H9 (cell line): ENCODE measurements at places on chromosomes 1 and 21. TPM values are rescaled to one million over a fixed set of nuclear protein-coding genes. Genes with fewer than 3 reads are reported as not detected.

The ITLN2 gene
- total RNA-seq: 2.4 and 2.9 TPM in 2 replicates

DNA sequence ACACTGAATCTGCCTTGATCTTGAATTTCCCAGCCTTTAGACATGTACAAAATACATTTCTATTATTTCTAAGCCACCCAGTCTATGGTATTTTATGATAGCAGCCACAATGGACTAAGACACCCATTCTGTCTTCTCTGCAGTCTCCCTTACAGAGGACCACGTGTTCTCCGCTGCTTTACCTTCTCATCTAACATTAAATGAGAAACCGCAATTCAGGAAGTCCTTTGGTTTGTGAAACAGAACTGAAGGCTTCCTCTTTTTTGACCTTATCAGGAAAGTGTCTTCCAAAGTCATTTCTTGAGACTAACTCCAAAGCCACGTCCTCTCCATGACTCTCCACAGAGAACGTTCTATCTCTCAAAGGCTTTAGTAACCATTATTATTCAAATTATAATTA is 560.1 kb downstream of the OMA1 start:
- no peak for DNase-seq

The HAO2 gene
- 0.13 and 0.61 TPM in 2 replicates for total RNA-seq

The TSPEAR gene
- total RNA-seq: 1.2 and 1.3 TPM in 2 replicates

DNA sequence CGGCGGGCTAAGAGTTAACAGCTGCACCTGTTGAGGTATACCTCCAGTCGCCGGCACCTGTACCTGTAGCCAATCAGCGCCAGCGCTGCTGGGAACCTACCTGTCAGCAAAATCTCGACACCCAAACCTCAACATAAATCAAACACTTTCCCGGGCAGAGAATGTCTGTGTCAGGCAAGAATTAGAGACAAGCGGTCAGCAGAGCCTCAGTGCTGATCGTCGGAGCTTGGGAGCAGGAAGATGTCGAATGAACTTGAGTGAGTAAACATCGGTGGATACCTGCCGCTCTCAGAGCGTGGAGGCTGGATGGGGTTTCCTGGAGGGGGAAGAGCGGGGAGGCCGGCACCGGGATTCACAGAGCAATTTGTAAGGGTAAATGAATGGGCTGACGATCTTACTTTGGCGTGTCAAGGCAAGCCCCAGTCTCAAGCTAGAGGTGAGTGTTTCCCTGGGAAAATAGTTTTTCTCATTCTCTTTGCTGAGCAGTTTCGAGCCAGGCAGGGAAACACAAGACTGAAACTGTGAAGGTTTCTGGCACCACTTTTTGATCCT is at the start of gene GRHL3:
Gene GRHL3 (plus strand): TSS at position 46 of the 552 bp plus-strand sequence. CDS start 195 bp downstream, at position 241.
- DNase-seq: peak; percentile 93

GRCh38 chr1:167695147-167695546 is 26.6 kb upstream of the MPZL1 start:
- DNase-seq: no peak

- DNase-seq: no peak
Measured at GRCh38 chr1:81690676-81691453, 109.9 kb upstream of the ADGRL2 start.

DNA sequence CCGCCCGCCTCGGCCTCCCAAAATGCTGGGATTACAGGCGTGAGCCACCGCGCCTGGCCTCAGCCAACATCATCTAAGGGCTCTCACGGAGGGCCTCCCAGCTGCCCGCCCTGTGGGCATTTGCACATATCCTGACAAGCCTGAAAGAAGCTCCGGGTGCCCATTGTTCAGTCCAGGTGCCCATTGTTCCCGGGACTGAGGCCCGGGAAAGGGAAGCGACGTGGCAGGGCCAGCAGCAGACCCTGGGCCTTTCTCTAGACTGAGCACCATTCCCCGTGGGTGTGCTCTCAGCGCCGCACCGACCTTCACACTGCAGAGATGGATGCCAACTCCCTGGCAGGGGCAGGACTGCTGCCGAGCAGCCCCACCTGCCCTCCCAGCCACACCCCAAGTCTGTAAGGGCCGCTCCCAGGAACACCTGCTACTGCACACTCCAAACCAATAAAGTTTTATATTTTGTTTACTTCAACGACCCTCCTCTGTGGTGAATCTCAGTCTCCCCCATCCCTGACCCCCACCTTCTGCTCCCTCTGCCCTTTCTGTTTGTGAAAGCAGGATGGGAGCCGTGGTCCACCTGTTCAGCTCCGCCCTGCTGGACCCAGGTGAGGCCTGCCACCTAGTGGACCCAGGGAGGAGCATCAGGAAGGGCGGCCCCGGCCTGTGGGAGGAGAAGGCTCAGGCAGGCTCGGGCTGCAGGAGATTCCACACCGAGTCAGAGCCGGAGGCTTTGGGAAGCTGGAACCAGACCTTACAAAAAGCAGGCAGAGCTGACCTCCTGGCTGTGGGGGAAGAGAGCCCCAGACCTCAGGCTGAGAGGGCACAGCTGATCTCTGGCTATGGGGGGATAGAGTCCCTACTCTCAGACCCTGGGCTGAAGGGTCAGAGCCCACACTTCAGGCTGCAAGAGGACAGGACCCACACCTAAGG is 1.1 kb upstream of the TMEM82 start:
- peak; percentile 92 for DNase-seq

The ANKRD65 gene
- 3.1 and 3.2 TPM in 2 replicates for total RNA-seq

DNA sequence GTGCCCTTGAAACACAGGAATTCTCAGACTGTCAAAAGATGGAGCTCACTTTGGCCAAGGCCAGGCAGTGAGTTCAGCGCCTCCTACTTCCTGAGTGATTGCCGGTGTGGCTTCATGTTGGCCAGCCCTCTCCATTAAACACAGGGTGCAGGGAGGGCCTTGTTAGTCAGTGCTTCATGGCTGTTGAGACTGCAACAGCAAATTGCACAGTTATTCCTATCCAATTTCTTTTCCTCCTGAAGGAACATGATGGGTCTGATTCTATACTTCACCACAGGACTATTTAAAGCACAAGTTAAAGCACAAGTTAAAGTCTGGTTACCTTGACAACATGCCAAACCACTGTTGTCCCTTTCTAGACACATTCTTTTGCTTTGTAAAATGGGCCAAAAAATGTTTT is 156.6 kb downstream of the SIPA1L2 start:
- peak; percentile 54 for DNase-seq

DNA sequence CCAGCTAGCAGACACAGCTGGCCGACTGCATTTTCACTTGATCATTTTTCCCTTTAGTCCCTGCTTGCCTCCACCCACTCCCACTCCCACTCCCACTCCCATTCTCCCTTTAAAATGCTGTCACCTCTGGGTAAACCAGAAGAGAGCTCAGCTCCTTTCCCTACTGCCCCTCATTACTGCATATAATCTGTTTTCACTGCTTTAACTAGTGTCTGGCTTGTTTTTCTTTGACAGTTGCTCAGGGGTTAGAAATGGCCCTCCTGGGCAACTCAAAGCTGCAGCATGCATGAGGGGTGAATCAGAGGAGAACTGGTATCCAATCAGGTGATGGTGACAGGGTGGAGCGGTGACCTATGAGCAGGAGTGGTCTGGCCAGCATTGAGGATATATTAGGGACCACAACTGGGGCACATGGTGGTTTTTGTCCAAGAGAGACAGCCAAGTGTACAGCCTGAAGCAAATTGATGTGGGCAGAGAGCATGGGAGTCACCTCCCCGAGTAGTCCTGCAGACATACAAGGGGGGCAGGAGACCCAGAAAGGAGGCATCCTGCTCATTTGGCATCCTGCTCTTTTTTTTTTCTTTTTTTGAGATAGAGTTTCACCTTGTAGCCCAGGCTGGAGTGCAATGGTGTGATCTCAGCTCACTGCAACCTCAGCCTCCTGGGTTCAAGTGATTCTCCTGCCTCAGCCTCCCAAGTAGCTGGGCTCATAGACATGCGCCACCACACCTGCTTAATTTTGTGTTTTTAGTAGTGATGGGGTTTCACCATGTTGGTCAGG is 42.6 kb upstream of the SRSF10 start:
- no peak for DNase-seq

GRCh38 chr1:63325279-63325985 is 3.1 kb downstream of the FOXD3 start:
- DNase-seq: no peak

The ERG gene
- 0.11 and 0.18 TPM in 2 replicates for total RNA-seq

GRCh38 chr1:67094191-67094590 is 40.2 kb upstream of the SLC35D1 start:
- DNase-seq: no peak

DNA sequence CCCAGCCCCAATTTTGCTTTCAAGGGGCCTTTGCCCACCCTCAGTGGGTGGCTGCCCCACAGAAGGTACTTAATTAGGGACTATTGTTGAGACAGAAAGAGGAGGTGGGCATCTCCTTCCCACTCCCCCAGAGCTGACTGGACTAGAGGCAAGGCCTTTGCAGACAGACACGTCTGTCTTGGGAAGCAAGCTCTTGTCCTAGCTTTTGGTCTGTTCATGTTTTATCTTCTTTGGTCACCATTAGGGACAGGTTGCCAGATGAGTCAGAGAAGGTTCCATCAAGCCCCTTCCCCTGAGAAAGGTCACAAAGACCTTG is 27.7 kb downstream of the PTAFR start:
- no peak for DNase-seq

DNA sequence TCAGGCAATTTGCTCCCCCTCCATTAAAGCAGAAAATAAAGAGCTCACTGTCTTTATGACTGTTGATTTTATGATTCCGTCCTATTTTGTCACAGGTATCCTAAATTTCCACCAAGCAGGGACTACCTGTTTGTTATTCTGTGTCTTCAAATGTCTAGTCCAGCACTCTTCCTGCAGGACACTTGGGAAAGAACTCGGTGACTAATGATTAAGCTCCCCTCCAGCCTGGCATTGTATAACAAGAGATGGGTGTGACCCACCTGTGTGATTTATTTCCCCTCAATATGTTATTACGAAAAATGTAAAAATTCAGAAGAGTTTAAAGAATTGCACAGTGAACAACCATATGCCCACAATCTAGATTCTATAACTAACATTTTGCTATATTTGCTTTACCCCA is 42.9 kb upstream of the LRRN2 start:
- no peak for DNase-seq

GRCh38 chr21:38841472-38841871 is 35.7 kb downstream of the ETS2 start:
- DNase-seq: no peak

DNA sequence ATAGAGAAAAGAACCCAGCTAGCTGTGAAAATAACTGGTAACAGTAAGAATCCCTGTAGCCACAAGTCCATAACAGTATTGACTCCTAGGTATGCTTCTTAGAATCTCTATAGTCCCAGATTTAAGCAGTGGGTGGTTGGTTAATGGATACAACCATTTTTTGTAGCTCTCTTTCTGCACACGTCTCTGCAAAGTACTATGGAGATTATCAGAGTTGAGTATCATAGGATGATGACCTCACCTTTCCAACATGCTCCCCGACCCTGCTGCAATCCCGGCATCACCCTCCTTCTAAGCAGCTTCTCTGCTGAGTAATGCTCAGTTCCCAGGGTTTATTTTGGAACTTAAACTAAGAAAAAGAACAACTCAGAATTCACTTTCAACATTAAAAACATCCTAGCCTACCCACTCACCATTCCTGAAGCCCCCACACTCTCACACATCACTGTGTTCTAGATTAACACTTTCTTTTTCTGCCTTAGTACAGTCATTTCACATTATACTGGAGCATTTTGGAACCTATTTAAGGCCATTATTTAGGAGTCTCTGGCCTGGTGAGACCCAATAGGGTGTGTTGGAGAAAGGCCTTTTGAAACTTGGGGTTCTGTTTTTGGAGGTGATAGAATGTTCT is 2.7 kb downstream of the MLLT11 start:
- no peak for DNase-seq

GRCh38 chr1:110084227-110085078 is 14.0 kb upstream of the ALX3 start:
- DNase-seq: no peak

DNA sequence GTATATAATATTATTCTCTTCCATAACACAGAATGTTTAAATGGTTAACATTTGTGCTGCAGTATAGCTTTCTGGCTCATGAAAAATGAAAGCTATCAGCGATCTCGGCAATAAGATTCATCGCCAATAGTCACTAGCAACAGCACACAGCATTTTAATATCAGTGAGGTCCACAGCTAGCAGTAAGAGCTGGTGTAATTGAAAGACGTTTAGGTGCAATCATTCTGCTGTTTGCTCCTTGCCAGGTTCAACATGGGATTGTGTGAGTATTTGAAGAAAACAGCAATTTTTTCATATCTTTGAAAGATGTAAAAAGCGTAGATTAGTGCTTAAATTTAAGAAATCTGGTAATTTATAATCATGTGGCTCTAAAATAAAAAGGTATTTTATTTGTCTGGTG is 20.1 kb downstream of the PRKACB start:
- no peak for DNase-seq

- no peak for DNase-seq
Measured at GRCh38 chr1:7760245-7760644, 10.9 kb upstream of the VAMP3 start.

DNA sequence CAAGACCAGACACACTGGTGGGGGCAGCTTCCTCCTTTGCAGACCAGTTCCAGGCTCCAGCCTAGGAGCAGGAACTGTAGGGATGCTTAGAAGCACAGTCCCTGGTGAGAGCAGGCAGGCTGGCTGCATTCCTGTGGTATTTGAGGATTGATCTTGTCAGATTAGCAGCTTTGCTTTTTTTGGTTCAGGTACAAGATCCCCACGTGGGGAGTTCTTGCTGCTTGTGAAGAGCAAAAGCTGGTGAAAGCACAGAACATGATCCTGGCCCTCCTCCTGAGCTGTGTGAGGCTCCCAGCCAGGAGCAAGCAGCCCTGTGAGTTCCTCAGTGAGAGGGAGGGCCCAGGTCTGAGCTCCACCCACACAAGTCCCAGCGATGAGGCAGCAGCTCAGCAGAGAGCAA is 75.3 kb upstream of the ARTN start:
- peak; percentile 70 for DNase-seq

The ABL2 gene
- 21.2 TPM in 2 replicates for total RNA-seq

- DNase-seq: no peak
Measured at GRCh38 chr1:164137273-164137925, 421.6 kb upstream of the PBX1 start.

GRCh38 chr1:201639826-201640225 is 100.9 kb downstream of the NAV1 start:
- DNase-seq: no peak

DNA sequence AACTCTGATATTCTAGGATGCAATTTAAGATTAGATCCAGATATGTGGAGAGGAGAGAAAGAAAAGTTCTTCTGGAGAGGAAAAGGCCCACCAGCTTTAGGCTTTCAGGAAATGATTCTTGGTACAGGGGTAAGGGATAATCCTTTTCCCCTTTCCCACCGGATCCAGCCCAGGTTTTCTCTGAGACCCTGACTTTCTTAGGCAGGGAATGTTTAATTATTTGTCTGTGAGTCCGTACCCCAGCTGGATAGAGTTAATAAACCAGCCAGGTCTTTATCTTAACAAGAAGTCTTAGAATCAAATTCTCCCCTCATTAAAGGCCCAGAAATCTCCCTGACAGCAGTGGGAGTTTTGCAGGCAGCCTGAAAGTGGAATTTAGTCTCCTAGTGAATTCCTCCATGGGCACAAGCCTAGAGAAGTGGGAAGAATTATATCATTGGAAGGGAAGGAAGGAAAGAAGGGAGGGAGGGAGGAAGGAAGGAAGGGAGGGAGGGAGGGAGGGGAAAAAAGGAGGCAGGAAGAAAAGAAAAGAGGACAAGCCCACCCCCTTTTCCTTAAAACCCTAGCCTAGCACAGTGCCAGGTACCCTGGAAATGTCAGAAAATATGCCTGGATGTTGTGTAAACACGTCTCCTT is 189.0 kb downstream of the PLPP3 start:
- DNase-seq: peak; percentile 56

The NBPF4 gene
- not detected in 2 replicates for total RNA-seq

The MAP10 gene
- 1.2 and 1.3 TPM in 2 replicates for total RNA-seq

The OR2AK2 gene
- not detected in 2 replicates for total RNA-seq
